Stimulated activated CD4-positive, alpha-beta T cell treated with anti-CD3 and anti-CD28 coated beads, Interleukin-1b, Interleukin-23, amount 100 ng/mL, for 4 hours (primary cell): ENCODE measurements at places on chromosomes 6 and 20.

- DNase-seq: no peak
Observed at GRCh38 chr20:43700627-43701026, 26.2 kb downstream of the GTSF1L start.

DNA sequence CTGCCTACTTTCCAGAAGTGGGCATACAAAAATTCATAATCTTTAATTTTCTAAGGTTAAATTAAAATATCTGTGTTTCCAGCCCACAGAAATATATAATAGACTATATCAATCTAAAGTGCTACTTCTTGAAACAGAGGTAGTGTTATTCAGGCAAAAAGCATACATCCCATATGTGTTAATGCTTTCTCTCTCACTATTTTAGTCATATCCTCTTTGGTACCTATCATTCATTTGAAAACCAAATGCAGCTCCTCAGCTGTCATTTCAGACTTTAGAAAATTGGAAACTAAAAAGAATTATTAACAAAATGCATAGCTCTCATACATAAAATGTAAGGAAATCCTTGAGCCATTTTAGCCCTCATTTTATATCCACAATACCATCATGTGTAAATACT lies 925 bp downstream of the FHL5 start:
- no peak for DNase-seq

DNA sequence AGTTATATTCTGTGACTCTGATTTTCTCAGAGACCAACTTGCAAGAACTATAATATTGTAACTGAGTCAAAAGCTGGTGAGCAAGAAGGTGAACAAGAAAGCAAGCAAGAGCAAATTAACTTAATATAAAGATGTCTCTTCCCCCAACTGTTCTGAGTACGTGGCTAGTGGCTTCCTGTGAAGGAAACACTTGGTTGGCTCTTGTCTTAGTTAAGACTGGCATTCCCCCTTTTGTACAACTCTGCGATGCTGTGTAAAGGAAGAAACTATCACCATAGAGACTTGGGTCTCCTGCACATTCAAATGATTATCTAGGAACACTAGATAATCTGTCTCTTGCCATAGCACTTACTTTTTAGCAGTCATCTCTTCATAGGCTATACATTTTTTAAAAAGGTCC lies 47.3 kb upstream of the TNFAIP3 start:
- no peak for DNase-seq

DNA sequence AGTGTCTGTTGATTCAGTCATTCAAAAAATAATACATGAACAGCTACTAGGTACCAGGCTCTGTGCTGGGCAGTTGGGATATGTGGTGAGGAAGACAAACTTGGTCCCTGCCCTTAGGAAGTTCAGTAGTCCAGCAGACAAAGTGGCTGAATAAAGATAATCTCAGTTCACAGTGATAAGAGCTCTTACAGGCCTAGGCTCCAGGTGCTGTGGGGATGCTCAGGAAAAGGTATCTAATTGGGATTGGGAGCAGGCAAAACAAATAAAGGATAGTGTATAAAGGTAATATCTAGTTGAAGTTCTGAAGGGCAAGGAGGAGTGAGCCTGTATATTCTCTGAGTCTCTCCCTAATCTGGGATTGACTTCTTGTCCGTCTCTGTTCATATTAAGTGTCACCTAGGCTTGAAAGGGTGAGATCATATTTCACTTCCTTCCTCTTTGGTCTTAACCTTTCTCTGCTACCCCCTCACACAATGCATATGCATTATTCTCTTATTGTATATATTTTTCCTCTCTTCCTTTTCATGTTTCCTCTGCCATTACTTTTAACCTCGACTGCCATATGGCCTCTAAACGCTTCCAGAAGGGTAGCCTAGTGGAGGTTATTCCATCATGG lies 13.5 kb downstream of the PTPN1 start:
- DNase-seq: no peak

- peak; percentile 41 for DNase-seq
Observed at GRCh38 chr20:50580016-50580747, 70.0 kb downstream of the PTPN1 start.

- no peak for DNase-seq
Observed at GRCh38 chr6:169487579-169488436, 214.0 kb downstream of the WDR27 start.

- no peak for DNase-seq
Observed at GRCh38 chr20:51876313-51876940, 74.1 kb upstream of the SALL4 start.

- DNase-seq: no peak
Observed at GRCh38 chr6:3729603-3730344, 21.7 kb downstream of the PXDC1 start.

GRCh38 chr6:84492241-84493165 lies 265.1 kb upstream of the CEP162 start:
- no peak for DNase-seq

GRCh38 chr6:169853196-169854082 lies 102.0 kb downstream of the ERMARD start:
- no peak for DNase-seq
